ENCODE measurements at places on chromosomes 4 and X. TPM values are rescaled to one million over a fixed set of nuclear protein-coding genes. Genes with fewer than 3 reads are reported as not detected.

Gene ADH6
- 27.1 TPM for polyA plus RNA-seq

Gene GPM6B
- polyA plus RNA-seq: 18.9 TPM

Gene QRFPR
- 1.4 TPM for polyA plus RNA-seq

Gene SPANXB1
- not detected for polyA plus RNA-seq

Gene PAGE2B
- not detected for polyA plus RNA-seq

Gene SMR3B
- polyA plus RNA-seq: not detected

Gene FGFBP1
- not detected for polyA plus RNA-seq

Gene BEX5
- 10.4 TPM for polyA plus RNA-seq

Gene EDA2R
- polyA plus RNA-seq: 0.40 TPM

Gene TBC1D8B
- 5.1 TPM for polyA plus RNA-seq

DNA sequence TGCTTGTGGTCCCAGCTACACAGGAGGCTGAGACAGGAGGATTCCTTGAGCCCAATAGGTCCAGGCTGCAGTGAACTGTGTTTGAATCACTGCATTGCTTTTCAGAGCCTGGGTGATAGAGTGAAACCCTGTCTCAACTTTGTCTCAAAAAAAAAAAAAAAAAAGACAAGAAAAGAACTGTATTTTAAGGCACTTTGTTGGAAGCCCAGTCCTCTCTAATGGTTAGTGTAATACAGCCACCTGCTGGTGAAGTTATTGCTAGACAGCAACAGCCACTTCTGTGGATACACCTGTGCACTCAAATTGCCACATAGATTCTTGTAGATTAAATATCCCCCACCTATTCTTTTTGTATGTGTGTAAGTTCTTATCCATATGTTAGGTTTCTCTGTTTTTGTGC lies 10.1 kb upstream of the FGG start:
- DNase-seq: no peak

DNA sequence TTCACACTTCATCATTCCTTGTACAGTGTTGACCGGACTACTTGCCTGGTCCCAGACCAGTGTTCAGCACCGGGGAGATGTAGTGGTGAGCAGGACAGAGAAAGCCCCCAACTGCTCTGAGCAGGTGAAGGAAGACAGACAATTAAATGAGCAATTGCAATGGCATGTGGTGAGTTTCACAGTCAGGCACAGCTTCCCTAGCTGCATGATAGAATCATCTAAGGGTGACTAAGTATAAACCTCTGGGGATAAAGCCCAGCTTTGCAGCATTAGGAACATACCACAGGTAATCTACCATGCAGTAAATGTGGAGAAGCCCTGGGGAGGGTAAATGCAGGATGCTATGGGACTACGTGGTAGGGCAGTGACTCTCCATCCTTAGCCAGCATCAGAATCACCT lies 47.8 kb downstream of the TMA16 start:
- DNase-seq: no peak

- DNase-seq: no peak
Measured at GRCh38 chrX:11193035-11193469, 81.9 kb downstream of the HCCS start.

DNA sequence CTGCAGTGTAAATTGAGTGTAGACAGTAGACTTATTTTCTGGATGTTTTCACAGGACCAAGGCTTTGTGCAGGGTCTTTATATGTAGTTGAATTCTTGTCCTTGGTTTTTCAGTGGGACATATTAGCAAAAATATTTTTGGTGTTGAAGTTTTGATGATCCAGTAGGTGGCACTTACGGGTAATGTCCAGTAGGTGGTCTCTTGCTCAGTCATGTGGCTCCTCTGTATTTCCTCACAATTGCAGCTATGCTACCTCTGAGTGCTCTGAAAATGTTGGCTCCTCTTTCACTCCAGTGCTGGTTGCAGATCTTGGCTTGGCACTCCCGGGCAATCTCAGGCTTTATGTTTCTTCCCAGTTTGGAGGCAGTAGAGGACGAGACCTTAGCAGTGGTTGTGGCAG lies 419.8 kb upstream of the AMOT start:
- no peak for DNase-seq

DNA sequence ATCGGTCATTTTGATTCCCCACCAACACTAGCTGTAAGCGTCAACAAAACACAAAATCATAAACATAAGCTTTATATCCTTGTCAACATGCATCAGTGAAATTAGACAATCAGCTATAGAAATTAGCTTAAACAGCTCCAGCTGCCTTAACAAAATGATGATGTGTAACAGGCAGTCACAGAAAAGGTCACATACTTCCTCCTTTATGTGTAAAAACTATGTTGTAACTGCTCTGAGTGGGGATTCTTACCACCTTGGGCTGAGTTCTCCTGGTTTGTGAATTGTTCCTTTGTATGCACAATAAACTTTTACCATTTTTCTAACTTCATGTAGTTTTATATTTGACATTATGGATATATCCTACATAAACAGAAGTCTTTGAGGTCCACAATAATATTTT lies 73.9 kb upstream of the MAP9 start:
- no peak for DNase-seq

GRCh38 chrX:9519546-9520216 lies 54.8 kb downstream of the TBL1X start:
- no peak for DNase-seq

- no peak for DNase-seq
Measured at GRCh38 chr4:76984127-76984526, 34.6 kb downstream of the SEPTIN11 start.

DNA sequence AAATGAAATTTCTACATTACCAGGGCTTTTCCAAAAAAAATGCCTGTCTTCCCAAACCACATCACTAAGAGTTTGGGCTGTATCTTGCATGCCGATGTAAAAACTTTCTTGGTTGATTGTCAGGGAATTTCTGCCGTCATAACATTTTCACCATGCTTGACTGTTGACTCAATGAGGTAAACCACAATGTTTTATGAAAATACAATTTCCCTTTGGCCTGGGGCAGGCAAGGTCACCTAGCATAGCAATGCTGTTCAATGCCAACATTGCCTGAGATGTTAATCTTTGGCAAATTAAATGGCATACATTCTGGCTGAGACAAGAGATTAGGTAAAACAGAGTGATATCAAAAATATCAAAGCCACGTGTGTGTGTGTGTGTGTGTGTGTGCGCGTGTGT lies 137.1 kb upstream of the TBL1X start:
- DNase-seq: no peak

- no peak for DNase-seq
Measured at GRCh38 chr4:145346081-145346480, 135.6 kb upstream of the SMAD1 start.

- DNase-seq: no peak
Measured at GRCh38 chrX:68910731-68911428, 82.1 kb downstream of the EFNB1 start.

- DNase-seq: no peak
Measured at GRCh38 chr4:164081371-164081770, 586.9 kb downstream of the TMA16 start.

GRCh38 chr4:102180046-102180445 lies 165.2 kb downstream of the SLC39A8 start:
- no peak for DNase-seq

DNA sequence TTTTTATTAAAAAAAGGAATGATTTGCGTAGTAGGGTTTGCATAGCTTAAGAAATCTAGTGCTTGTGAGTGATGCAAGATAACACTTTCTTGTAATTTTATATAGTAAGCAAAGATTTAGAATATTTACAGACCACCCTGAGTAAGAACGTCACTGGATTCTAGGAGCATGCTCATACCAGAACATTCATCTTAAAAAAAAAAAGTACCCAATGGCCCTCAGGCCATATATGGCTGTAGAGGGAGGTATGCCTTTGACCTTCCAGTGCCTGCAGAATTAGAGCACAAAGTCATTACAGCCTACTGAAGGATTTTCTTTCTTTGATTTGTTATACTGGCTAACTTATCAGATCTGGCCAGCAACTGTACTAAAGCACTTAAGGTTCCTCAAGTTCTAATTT lies 236.3 kb upstream of the GYPA start:
- DNase-seq: no peak

GRCh38 chr4:122716825-122717448 lies 15.6 kb upstream of the BBS12 start:
- no peak for DNase-seq

- DNase-seq: no peak
Measured at GRCh38 chr4:128528793-128529553, 241.4 kb upstream of the PGRMC2 start.

DNA sequence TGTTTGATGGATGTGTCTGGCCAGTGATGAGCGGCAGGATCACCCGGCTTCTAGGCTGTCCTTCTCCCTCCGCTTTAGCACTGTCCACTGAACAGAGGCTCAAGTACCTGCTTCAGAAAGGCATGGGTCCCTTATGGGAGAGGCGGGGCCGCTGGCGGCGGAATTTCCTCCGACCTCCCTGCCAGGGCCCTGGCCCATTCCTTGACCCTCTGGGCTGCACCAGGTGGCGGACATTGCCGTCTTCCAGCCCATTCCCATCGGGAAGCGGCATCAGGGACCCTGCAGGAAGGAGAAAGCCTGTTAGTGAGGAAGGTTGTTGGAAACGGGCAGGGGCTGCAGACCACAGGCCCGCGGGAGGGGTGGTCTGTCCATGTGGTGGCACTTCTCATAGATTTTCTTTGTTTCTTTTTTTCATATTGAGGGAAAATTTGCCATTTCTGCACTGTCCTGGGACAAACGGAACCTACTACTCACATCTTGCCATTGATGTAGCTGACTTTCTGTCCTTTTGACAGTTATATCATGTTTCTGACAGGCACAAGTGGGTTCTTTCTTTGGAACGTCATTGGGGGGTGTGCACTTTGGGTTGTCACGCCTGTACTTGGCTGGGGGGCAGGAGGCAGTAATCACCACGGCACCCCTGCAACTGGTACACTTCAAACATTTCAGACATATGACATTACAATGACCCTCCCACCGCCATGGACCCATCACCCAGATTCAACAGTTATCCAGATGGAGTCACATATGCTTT lies 6.1 kb downstream of the APLN start:
- DNase-seq: no peak

- no peak for DNase-seq
Measured at GRCh38 chr4:76665153-76665552, 230.1 kb downstream of the SHROOM3 start.

DNA sequence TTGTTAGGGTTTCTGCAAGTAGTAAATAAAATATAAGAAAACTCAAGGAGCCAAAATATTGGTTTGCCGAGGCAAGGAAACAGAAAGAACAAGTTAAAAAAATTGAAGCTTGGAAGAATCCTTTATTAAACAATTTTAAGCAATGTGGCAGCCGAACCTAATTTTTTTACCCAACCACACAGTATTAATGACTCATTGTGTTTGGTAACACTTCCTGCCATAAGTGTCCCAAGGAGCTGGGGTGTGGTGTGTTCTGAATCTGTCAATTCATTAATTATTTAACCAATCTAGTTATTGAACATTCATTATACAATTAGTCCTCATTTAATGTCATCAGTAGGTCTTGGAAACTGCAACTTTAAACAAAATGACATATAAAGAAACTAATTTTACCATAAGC lies 19.3 kb upstream of the CPE start:
- no peak for DNase-seq

DNA sequence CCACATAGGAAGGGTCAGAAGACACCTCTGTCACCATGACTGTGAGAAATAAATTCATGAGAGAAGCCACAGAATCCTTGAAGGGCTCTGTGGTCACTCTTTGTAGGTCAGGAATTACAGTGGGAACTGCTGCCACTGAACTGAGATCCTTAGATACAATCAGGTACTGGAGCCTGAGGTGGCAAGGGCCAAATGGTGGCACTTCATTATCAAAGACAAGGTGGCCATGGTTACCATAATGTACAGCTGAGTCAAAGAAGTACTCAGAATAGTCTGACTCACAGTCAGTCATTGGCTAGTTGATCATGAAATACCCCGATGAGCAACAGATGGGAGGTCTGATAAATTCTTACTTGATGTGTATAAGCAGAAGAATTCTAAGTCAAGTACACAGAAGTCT lies 131.9 kb downstream of the RTL3 start:
- no peak for DNase-seq

DNA sequence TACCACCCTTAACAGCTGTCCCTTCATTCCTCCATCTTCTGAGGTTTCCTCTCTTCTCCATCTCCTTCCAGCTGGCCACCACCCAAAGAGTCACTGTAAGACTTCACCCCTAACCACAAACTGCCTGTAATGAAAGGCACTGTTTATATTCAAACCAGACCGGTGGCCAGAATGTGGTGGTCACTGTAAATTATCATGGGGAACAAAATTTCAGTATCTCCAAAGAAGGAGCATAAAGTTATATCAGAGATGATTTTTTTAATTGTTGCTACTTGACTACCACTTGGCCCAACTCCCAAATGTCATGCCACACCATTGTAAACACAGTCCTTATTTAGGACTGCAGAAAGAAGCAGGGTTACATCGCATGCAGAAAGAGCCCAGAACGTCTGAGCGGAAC lies 44.8 kb downstream of the SMARCA1 start:
- no peak for DNase-seq

DNA sequence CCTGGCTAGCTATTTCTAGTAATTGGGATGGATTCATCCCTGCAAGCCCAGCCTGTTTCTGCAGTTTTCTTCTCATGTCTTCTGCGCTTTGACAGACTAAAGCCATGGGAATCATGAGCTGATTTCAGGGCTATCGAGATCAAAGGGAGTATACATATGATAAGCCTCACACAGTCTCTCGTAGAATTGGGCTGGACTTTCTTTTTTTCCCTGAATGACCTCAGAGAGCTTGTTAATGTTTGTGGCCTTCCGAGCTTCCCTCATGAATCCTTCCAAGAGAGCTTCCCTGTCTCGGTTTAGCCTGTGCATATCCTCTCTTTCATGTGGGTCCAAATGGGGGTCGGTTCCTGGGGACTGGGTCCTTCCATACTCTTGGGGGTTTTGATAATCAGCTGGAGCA lies 130.3 kb downstream of the ADRA2C start:
- DNase-seq: no peak

DNA sequence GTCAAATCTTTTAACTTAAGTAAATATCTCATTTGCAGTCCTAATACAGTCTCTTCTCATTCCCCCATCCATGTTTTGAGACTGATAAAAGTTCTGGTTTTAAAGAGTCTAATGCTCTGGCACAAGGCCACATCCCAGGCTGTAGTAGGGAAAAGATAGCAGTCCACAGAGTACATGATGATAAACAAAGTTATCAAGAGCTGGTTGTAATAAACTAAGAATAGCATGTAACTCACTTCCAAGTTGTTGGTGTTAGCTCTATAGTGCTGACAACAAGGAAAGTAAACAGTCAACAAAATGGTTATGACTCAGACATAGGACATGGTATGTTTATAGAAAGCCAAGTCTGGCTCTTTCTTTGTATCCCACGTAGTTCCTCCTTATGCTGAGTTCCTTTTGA lies 21.8 kb upstream of the AREG start:
- peak; percentile 9 for DNase-seq

DNA sequence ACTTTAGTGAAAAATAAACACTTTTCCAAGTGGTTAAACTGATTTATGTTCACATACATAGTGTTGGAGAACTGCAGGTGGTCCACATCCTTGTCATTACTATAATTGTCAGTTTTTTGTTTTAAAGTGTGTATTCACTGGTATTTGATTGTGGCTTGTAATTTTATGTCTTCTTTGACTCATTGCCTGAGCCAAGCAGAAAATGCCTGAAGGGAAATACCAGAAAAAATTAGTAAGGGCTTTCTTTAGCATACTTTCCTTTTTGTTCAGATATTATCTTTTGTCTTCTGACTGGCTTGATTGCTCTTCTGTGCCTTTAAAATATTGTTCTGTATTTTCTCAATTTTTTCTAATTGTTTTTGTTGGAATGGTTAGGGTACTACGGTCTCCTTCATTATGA lies 981.3 kb downstream of the C4orf33 start:
- DNase-seq: no peak

- DNase-seq: no peak
Measured at GRCh38 chr4:20181926-20182325, 69.8 kb upstream of the SLIT2 start.

- no peak for DNase-seq
Measured at GRCh38 chr4:113636877-113637276, 124.7 kb downstream of the CAMK2D start.
